CD8-positive, alpha-beta memory T cell (primary cell): ENCODE measurements at places on chromosomes 11 and 22. TPM values are rescaled to one million over a fixed set of nuclear protein-coding genes. Genes with fewer than 3 reads are reported as not detected.
A peak's percentile ranks its signal among the peaks of the same experiment; 100 is the strongest.

Gene AQP11
- 0.11 TPM for total RNA-seq

DNA sequence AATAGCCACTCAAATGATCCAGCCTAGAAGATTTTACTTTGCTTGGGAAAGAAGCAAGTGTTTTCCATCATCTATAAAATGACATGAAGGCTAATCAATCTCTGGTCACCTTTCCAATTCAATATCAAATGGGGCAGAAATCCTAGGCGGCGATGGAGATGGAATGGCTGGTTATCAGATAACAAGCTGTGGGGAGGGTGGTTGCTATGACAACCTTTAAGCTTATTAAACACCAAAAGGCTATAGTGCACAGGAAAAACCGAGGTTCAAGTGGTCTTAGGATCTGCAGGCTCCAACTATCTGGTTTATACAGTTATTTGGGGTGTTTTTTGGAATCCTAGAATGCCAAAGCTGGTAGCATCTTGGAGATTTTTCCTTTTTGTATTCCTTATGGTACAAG lies 13.9 kb upstream of the BSX start:
- no peak for DNase-seq
- H3K4me3 ChIP-seq = no peak overlapping the region
- H3K27ac ChIP-seq = no peak overlapping the region
- no peaks in the 10 kb centered on the region for H3K27me3 ChIP-seq

GRCh38 chr22:20656516-20656901 lies 117.4 kb upstream of the SERPIND1 start:
- no peaks in the 10 kb centered on the region for H3K27me3 ChIP-seq
- no peak overlapping the region for H3K4me3 ChIP-seq
- DNase-seq = no peak
- H3K36me3 ChIP-seq = no peaks in the 10 kb centered on the region
- no peaks in the 10 kb centered on the region for H3K4me1 ChIP-seq

DNA sequence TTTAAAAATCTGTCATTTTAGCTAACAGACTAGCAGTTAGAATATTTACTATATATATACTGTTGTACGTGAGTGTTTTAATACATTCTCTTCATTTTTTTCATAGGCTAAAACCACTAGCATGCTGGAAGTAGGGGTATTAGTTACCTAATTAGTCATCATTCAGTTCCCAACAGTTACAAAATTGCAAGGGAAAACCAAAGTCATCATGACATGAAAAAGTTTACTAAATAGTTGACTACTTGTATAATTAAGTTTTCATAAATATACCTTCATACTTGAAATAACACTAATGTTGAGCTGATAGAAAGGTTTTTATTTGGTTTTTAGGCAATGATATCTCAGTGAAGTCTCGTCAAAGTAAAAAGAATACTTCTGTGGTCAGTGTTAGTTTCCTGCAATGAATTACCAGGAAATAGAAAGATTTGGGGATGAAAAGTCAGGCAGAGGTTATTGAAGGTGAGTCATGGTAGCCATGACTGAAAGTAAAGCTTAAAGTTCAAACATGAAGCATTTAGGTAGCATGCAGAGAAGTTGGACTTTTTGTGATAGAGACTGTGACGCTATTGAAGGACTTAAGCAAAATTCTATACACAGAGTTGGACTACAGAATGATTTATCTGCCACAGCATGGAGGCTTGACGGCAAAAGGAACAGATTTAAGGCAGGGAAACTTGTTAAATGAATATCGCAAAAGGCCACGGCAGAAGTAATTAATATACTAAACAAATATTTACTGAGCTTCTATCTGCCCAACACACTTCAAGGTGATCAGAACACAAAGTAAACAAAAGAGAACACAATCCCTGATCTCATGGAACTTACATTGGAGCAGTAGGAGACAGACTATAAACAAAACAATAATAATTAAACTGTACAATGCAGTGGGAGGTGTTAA lies 828.1 kb upstream of the FAT3 start:
- H3K4me1 ChIP-seq = no peaks in the 10 kb centered on the region
- H3K36me3 ChIP-seq = no peaks in the 10 kb centered on the region
- no peak overlapping the region for H3K4me3 ChIP-seq
- DNase-seq = no peak
- no peak overlapping the region for H3K27ac ChIP-seq

- H3K4me3 ChIP-seq = no peak overlapping the region
- no peaks in the 10 kb centered on the region for H3K36me3 ChIP-seq
- no peaks in the 10 kb centered on the region for H3K4me1 ChIP-seq
- H3K27me3 ChIP-seq = no peaks in the 10 kb centered on the region
- no peak for DNase-seq
These were observed 26.1 kb downstream of the GDPD5 start for GRCh38 chr11:75499423-75500190.

- peak overlapping the region; percentile 94 for H3K27ac ChIP-seq
- H3K27me3 ChIP-seq = no peaks in the 10 kb centered on the region
- DNase-seq = peak; percentile 60
- H3K36me3 ChIP-seq = peaks cover 7% of the 10 kb centered on the region
These were observed 430 bp downstream of the DDX6 start for GRCh38 chr11:118790357-118791110.

DNA sequence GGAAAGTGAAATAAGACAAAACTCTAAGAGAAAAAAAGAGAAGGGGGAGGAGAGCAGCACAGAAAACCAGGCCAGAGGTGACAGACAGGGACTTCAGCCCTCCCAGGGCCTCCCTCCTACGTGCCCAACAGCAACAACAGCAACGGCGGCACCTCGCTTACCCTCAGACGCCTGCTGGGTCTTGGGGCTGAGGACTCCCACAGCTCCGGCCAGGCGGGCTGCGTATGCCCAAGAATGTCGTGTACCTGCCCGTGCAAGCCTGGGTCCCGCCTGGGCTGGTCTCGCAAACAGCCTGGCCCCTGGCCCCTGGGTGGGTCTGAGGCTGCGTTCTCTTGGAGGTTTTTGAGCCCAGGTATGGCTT lies 30.5 kb downstream of the ARAP1 start:
- H3K36me3 ChIP-seq = peaks cover 13% of the 10 kb centered on the region
- peak; percentile 44 for DNase-seq
- H3K4me3 ChIP-seq = peak overlapping the region; percentile 81
- H3K27me3 ChIP-seq = no peaks in the 10 kb centered on the region
